ENCODE measurements at places on chromosomes 13 and 19.
A peak's percentile ranks its signal among the peaks of the same experiment; 100 is the strongest.

- DNase-seq = peak; percentile 30
Observed at GRCh38 chr19:56301886-56302620, 12.6 kb downstream of the ZSCAN5A start.

DNA sequence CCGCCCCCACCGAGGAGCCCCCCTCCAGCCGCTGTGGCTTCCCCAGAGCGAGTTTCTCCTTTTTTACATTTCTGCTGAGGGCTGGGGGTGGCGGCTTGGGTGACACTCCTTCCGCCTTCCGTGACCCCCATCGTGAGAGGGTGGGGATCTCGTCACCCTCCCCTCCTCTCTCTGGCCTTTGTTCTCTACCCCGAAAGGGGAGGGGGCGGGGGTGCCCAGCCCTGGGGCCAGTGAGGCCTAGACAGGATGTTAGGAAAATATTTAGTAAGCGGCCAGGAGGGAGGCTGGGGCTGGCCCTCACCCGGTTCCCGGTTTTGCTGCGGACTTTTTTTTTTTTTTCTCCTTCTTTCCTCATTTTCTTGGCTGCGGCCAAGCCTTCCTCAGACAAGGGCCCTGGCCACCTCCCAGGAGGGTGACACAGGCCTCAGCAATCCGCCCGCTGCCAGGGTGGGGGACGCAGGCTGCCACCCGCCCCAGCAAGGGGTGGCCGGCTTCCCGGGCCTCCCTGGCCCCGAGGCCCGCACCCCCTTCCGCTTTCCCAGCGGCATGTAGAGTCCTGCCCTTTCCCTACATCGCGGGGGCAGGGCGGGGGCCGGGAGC is 3.9 kb downstream of the MIDN start:
- DNase-seq = peak; percentile 99

GRCh38 chr19:54502518-54503048 is at the start of gene LAIR2:
Gene LAIR2, plus strand, starts transcription at chr19:54502831. Its CDS starts 88 bp downstream, at chr19:54502919.
- DNase-seq = no peak

DNA sequence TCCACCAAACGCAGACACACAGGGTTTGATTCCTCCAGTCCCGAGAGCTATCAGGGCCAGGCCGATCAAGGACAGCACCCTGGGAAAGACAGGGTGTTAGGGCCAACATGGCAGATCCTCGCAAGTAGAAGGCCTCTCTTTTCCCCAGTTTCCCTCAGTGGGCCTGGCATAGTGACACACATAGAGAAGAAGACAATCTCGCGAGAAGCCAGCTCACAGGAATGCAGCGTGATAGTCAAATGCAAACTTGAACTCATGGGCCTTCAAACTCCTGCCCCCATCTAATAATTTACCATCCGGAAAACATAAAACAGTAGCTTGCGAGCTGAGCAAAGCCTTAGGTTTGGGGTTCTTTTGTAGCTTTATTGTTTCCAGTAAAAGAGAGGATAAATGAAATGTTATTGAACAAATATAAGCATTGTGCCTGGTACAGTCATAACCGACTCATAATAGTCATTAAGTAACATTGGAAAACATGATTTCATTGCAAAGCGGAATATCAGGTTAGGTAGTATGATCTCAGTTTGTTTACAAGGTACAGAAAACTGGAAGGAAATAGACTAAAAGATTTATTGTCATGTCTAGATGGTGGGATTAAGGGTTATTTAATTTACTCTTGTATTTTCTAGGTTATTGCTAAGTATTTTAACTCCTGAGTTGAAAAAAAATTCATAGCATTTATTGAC is 30.5 kb downstream of the SLC15A1 start:
- DNase-seq = peak; percentile 32

DNA sequence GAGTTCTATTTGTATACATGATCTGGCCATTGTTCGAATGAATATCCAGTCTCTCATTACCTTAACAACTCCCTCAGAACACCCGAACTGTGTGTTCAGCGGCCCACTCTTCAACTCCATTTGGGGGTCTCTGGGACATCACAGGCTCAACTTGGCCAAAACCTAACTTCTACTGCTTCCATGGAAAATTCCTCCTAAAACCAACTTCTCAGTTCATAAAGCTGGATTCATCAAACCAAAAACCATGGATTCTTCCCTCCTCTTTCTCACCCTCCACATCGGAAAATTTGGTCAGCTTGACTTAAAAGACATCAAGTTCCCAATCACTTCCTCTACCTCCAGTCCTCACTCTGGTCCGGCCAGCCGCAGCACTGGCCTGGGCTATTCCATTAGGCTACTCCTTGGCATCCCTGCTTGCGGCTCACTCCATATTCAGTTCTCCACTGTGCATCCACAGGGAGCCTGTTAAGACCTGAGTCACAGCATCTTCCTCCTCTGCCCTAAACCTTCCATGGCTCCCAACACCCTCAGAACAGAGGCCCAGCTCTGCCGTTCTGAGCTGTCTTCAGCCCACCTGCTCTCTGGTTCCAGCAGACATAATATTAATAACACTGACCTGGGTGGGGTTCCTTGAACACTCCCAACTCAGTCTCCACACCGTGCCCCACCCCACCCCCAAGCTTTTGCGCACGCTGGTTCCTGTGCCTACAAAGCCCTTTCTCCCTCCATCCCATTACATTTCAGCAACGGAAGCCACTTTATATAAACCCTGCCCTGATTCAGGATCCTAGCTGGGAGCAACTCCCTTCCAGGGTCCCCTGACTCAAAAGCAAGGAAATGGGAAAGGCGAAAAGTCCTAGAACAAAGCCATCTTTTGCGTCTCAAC is 1.1 kb downstream of the ZNF792 start:
- no peak for DNase-seq

DNA sequence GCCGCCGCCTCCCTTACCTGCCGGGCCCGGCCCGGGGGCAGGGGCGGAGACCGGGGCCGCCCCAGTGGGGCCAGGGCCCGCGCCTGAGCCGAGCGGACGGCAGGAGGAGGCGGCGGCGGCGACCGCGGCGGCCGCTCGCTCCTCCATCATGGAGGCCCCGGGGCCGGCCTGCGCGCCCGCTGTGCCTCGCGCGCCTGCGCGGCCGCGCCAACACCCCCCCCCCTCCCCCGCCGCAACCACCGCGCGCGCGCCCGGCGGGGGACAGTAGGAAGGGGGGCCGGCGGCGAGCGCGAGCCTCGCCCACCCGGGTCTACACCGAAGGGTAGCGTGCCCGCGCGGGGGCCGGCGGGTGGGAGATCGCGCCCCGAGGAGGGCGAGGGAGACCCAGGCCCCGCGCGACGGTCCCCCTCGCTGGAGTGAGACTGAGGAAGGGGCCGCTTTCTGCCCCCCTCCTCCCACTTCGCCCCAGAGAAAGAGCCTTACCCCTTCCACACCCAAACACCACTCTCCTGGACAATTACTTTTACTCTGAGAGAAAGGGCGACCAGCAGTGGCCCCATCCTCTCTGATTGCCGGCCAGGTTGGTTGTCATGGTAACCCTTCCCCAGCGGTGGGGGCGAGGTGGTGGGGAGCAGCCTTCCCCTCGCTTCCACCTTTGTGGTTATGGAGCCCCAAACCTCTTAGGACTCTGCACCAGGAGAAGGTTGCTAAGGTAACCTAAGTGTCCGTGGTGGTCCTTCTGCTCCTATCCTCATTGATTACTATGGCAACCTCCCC is at the start of gene STRN4:
STRN4 (minus strand) TSS at position 170 of the 777 bp plus-strand sequence; CDS start at position 150, 20 bp downstream.
- DNase-seq = peak; percentile 59

DNA sequence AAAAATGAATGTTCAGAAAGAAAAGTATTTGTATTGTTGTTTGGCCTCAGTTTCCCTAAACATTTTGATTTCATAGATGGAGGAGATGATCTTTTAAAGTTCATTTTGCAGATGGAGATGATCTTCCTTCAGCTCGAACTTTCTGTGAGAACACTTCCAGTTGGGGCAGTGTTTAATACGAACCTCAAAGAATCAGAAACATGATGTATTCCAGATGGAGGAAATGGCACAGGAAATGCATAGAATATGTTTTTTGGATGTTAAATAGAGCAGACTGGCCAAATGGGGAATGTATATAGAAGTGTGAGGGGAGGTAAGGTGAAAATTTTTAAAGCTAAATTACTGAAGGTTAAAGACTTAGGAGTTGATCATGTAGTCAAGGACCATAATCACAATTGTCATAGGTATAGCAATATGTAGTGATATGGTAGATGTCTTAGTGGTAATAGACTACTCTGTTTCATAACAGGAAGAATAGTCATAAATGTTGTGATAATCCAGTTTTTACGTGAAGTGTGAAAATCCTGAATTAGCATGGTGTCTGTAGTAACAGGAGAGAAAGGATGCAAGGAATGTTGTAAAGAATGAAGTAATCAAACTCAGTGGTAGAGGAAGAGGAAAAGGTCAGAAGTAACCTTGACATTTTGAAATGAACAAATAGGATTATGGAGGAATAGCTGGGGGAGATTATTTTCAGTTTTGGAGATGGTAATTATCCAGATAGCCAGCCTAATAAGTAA is 5.1 kb downstream of the RAP2A start:
- peak; percentile 47 for DNase-seq

DNA sequence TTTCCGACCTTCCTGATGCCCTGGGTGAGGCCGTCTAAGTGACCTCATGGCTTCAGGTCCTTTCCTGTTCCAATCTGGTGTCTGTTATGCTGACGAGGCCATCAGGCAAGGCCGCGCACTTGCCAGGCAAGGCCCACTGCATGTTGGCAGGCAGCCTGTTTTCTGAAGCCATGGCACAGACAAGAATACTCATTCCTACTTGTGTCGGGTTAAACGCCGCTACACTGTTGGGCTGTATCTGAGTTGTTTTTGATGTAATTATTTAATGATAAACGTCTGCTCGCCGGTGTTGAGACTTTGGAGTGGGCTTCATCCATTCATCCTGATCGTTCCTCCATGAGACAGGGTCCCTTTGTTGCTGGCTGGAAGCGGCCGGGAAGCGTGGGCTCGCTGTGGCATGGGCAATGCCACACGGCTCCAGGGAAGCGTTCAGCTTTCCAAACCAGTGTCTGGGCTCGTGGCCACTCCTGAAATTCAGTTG is 92.1 kb downstream of the ATP11A start:
- DNase-seq = no peak

- no peak for DNase-seq
Observed at GRCh38 chr19:15285896-15286591, 46.3 kb downstream of the BRD4 start.

GRCh38 chr13:111210544-111211469 is 95.7 kb downstream of the ARHGEF7 start:
- peak; percentile 88 for DNase-seq

GRCh38 chr13:40446365-40446764 is 220.1 kb downstream of the FOXO1 start:
- peak; percentile 61 for DNase-seq
